A549 treated with AZD2906 at 1 μM for 4 hours (cell line): ENCODE measurements at places on chromosomes 11 and 22. TPM values are rescaled to one million over a fixed set of nuclear protein-coding genes. Genes with fewer than 3 reads are reported as not detected.

Gene KLHL35
- 0.75 to 1.4 TPM (median 1.3 TPM) in 5 replicates for total RNA-seq

Gene TCIRG1
- total RNA-seq = 66.0 to 137 TPM (median 118 TPM) in 5 replicates

Gene DERL3
- 0.42 to 0.74 TPM (median 0.59 TPM) in 5 replicates for total RNA-seq

Gene MMP11
- total RNA-seq = 0.13 to 0.29 TPM (median 0.18 TPM) in 5 replicates

Gene UNC93B1
- total RNA-seq = 60.9 to 80.8 TPM (median 78.9 TPM) in 5 replicates

Gene DBX1
- not detected in 5 replicates for total RNA-seq

Gene MRGPRX4
- total RNA-seq = not detected in 5 replicates

Gene C11orf65
- 0.19 to 0.50 TPM (median 0.22 TPM) in 4 of 5 replicates, not detected in the other for total RNA-seq

Gene SLC22A6
- not detected in 5 replicates for total RNA-seq

Gene ISX
- total RNA-seq = not detected in 5 replicates

Gene TRIM29
- total RNA-seq = 20.8 to 26.8 TPM (median 26.3 TPM) in 5 replicates

Gene SEPTIN3
- 0.90 to 1.2 TPM (median 1.1 TPM) in 5 replicates for total RNA-seq

Gene OR2AT4
- not detected in 5 replicates for total RNA-seq

Gene SLC1A2
- total RNA-seq = 0.07 to 0.28 TPM (median 0.08 TPM) in 5 replicates

Gene ZNRD2
- total RNA-seq = 63.9 to 77.4 TPM (median 76.9 TPM) in 5 replicates

Gene NRXN2
- 0.15 to 0.28 TPM (median 0.24 TPM) in 5 replicates for total RNA-seq

Gene SHANK3
- 3.1 to 5.4 TPM (median 4.4 TPM) in 5 replicates for total RNA-seq

Gene DGCR6
- total RNA-seq = 1.1 to 2.3 TPM (median 1.3 TPM) in 5 replicates

Gene TREH
- 0.05 TPM in 1 of 5 replicates, not detected in the others for total RNA-seq

Gene SLC17A6
- not detected in 5 replicates for total RNA-seq

Gene SMTNL1
- total RNA-seq = not detected in 5 replicates

Gene MCAM
- total RNA-seq = 10.4 to 12.7 TPM (median 11.5 TPM) in 5 replicates

Gene CCDC15
- total RNA-seq = 0.41 to 0.62 TPM (median 0.53 TPM) in 5 replicates

Gene AMBRA1
- 15.0 to 16.3 TPM (median 15.9 TPM) in 5 replicates for total RNA-seq

Gene IRAG1
- 0.03 to 0.09 TPM (median 0.07 TPM) in 5 replicates for total RNA-seq

Gene WBP2NL
- 0.06 to 0.13 TPM (median 0.06 TPM) in 4 of 5 replicates, not detected in the other for total RNA-seq

Gene FCHSD2
- 8.3 to 10.6 TPM (median 9.8 TPM) in 5 replicates for total RNA-seq

Gene C22orf42
- not detected in 5 replicates for total RNA-seq

Gene DDX17
- 82.4 to 101 TPM (median 87.0 TPM) in 5 replicates for total RNA-seq

Gene IFITM10
- 1.1 to 2.1 TPM (median 1.4 TPM) in 5 replicates for total RNA-seq

Gene GLB1L2
- total RNA-seq = 1.9 to 2.2 TPM (median 2.2 TPM) in 5 replicates

Gene OR5D14
- total RNA-seq = not detected in 5 replicates

Gene KCNJ5
- 0.02 to 0.11 TPM (median 0.04 TPM) in 4 of 5 replicates, not detected in the other for total RNA-seq

Gene TNNT3
- total RNA-seq = 0.10 to 0.26 TPM (median 0.11 TPM) in 3 of 5 replicates, not detected in the others

Gene KCNQ1
- total RNA-seq = 0.66 to 1.1 TPM (median 0.71 TPM) in 5 replicates

Gene CCND1
- 172 to 217 TPM (median 204 TPM) in 5 replicates for total RNA-seq

Gene BBOX1
- total RNA-seq = not detected in 5 replicates

Gene CATSPERZ
- 2.2 to 3.2 TPM (median 2.6 TPM) in 5 replicates for total RNA-seq

Gene PGR
- not detected in 5 replicates for total RNA-seq

Gene XKR3
- total RNA-seq = not detected in 5 replicates

Gene RTN4RL2
- 44.0 to 92.2 TPM (median 83.4 TPM) in 5 replicates for total RNA-seq

Gene HEPN1
- not detected in 5 replicates for total RNA-seq

Gene OAF
- 7.6 to 11.7 TPM (median 11.0 TPM) in 5 replicates for total RNA-seq

Gene GRIK4
- 0.02 to 0.04 TPM (median 0.03 TPM) in 3 of 5 replicates, not detected in the others for total RNA-seq

Gene TMX2
- 141 to 159 TPM (median 149 TPM) in 5 replicates for total RNA-seq
